WERI-Rb-1 (cell line): ENCODE measurements at places on chromosomes 2 and 18.

GRCh38 chr18:33282709-33283333 lies 157.7 kb downstream of the CCDC178 start:
- no peak for DNase-seq

GRCh38 chr2:218003281-218003944 lies 618 bp upstream of the TNS1 start:
- no peak for DNase-seq

- no peak for DNase-seq
Measured at GRCh38 chr2:136021976-136022375, 36.5 kb upstream of the DARS1 start.

DNA sequence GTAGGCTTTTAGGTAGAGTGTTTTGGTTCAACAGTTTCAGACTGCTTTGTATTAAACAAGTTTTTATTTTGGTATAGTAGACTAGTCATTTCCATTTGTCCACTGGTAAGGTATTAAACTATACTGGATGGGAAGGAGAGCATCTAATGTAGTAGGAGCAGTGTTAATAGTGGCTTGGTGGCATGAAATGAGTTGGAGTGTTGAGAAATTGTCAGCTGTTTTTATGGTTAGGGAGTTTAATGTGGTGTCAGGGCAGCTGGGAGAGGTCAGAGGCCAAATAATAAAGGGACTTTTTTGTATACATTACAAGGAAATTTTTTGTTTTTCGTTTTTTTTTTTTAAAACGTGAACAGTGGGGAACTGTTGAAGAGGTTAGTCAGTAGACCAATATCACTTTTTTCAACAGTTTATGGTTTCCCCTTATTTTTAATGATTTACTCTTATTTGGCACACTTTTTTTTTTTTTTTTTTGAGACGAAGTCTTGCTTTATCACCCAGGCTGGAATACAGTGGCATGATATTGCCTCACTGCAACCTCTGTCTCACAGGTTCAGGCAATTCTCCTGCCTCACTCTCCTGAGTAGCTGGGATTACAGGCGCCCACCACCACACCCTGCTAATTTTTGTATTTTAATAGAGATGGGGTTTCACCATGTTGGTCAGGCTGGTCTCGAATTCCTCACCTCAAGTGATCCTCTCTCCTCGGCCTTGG lies 21.2 kb downstream of the ACTR3 start:
- no peak for DNase-seq

DNA sequence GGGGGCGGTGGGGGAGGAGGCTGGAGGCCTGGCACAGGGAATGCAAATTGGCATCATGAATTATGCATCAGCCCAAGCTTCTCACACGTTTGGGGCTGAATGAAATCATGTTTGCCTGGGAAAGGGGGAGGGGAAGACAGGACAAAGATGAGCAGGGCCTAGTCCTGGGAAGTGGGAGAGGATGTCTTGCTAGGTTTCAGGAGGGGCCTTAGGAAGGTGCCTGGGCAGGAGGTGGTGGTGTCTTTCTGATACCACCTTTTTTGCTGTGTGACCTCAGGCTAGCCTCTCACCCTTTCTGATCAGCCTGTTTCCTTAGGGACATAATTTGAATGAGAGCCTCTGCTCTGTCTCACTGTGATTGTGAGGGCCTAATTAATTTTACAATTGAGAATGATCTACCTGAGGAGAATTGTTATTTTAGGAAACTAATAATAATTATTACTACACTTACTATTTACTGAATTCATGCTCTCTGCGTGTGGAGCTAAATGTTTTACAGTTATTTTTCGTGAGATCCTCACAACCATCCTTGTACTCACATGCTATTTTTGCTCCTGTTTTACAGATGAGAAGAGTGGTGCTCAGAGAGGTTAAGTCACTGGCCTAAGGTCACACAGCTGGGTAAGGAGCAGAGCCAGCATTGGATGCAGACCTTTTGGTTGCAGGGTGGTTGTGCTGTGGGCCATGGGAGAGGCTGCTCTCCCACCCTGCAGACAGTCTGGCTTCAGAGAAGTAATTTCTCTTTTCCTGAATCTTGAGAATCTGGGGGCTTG lies 39.6 kb downstream of the INHBB start:
- no peak for DNase-seq

DNA sequence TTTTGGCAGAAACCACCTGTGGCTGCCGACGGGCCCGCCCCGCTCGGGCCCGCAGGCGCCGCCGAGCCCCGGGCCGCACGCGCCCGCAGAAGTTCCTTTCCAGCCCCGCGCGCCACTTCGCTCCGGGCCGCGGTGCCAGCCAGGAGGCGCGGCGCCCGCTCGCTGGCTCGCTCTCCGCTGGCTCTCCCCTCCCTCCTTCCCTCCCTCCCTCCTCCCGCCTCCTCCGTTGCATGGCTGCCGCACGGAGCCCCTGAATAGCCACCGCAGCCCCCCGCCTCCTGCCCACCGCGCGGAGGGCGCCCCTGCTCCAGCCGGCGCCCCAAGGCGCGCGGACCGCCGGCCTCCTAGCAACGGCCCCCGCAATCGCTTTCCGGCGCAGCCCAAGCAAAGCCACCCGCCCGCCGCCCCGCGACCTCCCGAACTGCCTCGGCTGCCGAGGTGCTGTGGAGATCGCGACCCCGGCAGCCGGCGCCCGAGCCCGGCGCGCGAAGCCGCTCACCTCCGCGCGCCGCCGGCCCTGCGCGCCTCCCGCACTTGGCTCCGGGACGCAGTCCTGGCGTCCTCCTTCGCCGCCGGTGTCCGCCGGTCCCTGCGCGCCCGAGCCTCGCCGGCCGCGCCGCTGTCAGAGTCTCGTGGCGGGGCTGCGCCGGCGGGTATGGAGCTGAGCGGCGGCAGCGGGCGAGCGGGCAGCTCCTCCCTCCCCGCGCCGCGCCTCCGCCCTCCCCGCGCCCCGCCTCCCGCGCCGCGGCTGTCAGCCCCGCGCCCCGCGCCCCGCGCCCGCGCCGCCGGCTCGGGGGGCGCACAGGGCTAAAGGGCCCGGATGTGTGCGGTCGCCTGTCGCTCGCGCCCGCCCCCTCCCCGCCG lies at the start of gene ZBTB7C:
Gene ZBTB7C (minus strand): TSS at position 657 of the 864 bp plus-strand sequence.
- peak; percentile 53 for DNase-seq
